ENCODE measurements at places on chromosomes 1 and 21. TPM values are rescaled to one million over a fixed set of nuclear protein-coding genes. Genes with fewer than 3 reads are reported as not detected.

The GCSAML gene
- polyA plus RNA-seq = 0.06 TPM

The ACKR1 gene
- 119 TPM for polyA plus RNA-seq

The SLFNL1 gene
- polyA plus RNA-seq = 0.94 TPM

DNA sequence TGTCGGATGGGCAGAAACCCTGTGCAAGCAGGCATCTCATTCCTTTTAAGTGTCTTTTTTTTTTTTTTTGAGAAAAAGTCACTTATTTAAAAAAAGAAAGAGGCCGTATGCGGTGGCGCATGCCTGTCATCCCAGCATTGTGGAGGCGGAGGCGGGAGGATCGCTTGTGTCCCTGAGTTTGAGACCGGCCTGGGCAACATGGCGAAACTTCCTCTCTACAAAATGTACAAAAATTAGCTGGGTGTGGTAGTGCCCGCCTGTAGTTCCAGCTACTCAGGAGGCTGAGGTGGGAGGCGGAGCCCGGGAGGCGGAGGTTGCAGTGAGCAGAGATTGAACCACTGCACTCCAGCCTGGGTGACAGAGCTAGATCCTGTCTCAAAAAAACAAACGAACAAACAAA lies 1.7 kb downstream of the GPR137B start:
- DNase-seq = no peak

DNA sequence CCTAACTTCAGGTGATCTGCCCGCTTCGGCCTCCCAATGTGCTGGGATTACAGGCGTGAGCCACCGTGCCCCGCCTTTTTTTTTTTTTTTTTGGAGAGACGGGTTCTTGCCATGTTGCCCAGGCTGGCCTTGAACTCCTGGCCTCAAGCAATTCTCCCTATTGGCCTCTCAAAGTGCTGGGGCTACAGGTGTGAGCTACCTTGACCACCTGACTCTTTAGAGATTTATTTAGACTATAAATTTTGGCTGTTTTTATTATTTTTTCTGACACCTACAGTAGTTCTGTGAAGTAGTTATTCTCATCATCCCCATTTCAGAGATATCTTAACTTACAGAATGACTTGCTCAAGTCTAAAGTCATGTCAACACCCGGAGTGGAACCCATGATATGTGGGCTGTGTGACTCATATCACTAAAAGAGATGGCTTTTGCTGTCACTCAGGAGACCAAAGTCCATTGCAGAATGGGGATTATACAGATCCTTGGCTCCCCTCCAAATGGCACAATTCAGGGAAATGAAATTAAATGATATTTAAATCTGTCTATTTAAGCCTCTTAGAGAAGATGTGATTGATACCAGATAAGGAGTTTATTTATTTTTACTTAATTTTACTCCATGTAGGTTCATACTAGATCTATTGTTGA lies 93.2 kb downstream of the CTH start:
- peak; percentile 2 for DNase-seq

GRCh38 chr1:60458111-60458510 lies 384.5 kb upstream of the C1orf87 start:
- no peak for DNase-seq
